Brain pericyte (primary cell): ENCODE measurements at places on chromosomes 5 and 9.

DNA sequence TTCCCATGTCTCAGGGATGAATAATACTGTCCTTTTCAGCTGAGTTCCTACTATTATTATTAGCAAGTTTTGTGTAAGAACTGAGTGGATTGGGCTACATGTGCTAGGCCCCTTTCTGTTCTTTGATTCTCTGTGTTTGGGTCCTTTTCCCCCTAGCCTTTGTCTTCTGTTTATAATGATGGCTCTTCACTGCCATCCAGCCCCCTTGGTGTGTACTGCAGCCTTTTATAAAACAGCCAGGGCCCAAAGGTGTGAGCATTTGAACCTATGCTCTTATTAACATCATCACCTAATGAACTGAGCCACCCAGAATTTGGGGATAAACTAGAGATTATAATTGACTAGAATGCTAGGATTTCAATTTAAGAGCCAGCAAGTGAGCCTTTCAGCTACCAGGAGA, 52.6 kb downstream of the PLAC8L1 start:
- DNase-seq: no peak

DNA sequence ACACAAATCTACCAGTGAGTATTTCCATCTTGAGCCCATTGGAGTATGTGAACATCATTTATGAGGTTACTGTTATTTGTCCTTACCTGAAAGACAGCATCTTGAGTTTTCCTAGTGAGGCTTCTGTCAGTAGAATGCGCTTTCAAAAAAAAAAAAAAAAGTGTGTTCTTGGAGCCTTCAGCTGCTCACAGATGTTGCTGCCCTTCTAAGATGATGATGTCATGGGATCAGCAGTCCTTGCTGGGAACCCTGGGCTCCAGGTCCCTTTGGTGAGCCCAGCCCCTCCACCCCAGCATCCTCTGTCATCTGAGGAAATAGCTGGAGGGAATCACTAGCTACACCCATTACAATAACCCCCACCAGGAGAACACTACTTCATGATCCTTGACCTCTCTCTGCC, 83.3 kb downstream of the ATPSCKMT start:
- no peak for DNase-seq

GRCh38 chr9:124309667-124310084, 51.9 kb downstream of the NEK6 start:
- DNase-seq: peak; percentile 78

GRCh38 chr9:136119061-136119882, 597 bp upstream of the TMEM250 start:
- DNase-seq: no peak

DNA sequence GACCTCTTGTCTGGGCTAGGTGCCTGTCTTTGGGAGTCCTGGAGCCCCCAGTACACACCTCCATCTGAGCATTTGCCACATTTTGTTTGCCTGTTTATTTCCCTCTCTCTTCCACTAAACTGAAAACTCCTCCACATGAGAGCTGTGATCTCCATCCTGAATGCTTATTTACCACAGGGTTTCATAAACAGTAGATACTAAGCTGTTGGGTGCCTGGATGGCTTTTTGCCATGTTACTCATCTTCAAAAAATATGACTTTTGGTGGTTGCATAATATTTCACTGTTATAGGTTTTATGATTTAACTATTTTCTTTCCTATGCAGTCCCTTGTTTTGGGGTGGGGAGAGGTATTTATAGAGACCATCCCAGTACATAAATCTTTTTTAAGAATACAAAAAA, 99.6 kb downstream of the APBA1 start:
- no peak for DNase-seq

GRCh38 chr9:125387861-125388524, 126.4 kb downstream of the GAPVD1 start:
- DNase-seq: no peak
